ENCODE measurements at places on chromosomes 4 and X. TPM values are rescaled to one million over a fixed set of nuclear protein-coding genes. Genes with fewer than 3 reads are reported as not detected.

GRCh38 chr4:148226341-148226740, 215.9 kb downstream of the NR3C2 start:
- no peak for DNase-seq

GRCh38 chr4:15776871-15777648, 1.1 kb upstream of the CD38 start:
- no peak for DNase-seq

DNA sequence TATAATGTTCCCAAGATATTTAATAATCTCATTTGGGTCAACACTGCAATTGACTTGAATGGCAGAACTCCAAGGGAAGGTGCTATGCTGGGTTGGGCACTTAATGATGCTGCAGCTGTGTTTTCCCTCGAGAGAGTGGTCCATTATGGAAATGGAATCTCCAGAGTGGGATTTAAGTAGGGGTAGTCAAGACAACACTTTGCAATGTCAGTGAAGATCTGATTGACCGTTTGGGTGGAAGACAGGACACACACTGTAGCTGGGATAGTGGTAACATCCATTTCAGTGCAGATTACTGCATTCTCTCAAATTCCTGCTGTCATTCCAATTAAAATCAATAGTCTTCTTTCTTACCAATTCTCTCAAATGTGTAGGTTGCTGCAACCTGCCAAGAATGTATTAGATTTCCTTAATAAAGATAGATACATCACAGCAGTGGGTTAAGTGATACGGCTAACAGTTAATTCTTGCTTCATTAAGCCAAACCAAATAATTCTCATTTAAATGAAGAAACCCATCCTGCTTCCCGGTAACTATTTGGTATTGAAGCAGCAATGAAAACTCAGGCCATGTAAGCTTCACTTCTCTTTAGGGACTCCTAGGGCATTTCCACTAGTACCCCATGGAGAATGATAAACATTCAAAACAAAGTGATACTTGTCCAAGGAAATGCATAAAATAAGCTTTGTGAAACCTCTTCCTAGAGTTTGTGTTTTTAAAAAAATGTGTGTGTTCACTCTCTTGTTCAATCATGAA, 40.5 kb upstream of the RASGEF1B start:
- DNase-seq: no peak

GRCh38 chr4:156766846-156767245, 204.8 kb downstream of the PDGFC start:
- no peak for DNase-seq

DNA sequence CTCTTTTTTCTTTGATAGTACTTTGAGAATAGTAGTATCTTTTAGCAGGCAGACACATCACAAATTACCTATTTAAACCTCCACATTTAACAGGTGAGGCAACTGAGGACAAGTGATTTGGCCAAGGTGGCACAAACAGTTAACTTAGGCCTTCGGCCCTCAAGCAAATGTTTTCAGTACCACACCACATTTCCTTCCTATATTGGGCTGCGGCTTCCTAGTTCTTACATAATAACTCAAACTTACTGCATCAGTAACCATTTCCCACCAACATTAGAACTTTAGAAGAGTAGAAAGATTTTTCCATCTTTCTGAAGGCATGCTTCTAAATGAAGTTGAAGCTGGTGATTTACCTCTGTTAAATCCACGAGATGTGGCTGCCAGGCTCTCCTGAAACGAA, 63.2 kb upstream of the SLC4A4 start:
- DNase-seq: no peak

DNA sequence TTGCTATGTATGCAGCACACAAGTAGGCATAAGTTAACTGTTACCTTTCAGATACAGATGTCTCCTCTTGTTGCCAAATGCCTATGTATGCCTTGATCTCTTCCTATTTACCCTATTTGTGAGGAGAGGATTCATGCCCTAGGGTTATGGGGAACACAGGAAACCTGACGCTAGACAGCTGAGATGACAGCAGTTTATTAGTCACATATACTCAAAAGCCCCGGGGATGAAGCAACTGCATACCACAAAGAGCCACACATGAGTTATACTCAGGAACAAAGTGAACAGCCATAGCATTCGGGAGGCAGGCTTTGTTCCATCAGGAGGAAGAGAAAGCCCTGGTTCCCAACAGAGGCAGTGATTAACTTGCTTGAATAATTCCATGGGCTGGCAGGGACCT, 1011.7 kb upstream of the PCDH7 start:
- no peak for DNase-seq

TMEM156 gene
- 0.70 TPM for total RNA-seq

AFM gene
- total RNA-seq: 0.08 TPM

EXOC1L gene
- not detected for total RNA-seq

HGFAC gene
- 0.09 TPM for total RNA-seq

ATP1B4 gene
- total RNA-seq: not detected

PGAM4 gene
- total RNA-seq: not detected

RAPGEF2 gene
- total RNA-seq: 10.9 TPM

MMRN1 gene
- 0.69 TPM for total RNA-seq

COL25A1 gene
- total RNA-seq: 0.24 TPM

Data from pancreas (tissue), 10 donors.